ENCODE measurements at places on chromosomes 13 and 19. TPM values are rescaled to one million over a fixed set of nuclear protein-coding genes. Genes with fewer than 3 reads are reported as not detected.

- H3K27me3 ChIP-seq = no peaks in the 10 kb centered on the region
- no peak overlapping the region for H3K27ac ChIP-seq
- H3K4me3 ChIP-seq = 0 out of 3 replicates have a peak overlapping the region, but pooled peaks have one; percentile 31
These were observed 13.6 kb downstream of the CCDC97 start for GRCh38 chr19:41323430-41324125.

GRCh38 chr13:59360108-59360507 is 803.6 kb downstream of the DIAPH3 start:
- H3K4me1 ChIP-seq = no peaks in the 10 kb centered on the region
- H3K27ac ChIP-seq = no peak overlapping the region
- H3K4me3 ChIP-seq = no peak overlapping the region
- no peaks in the 10 kb centered on the region for H3K27me3 ChIP-seq
- no peak for DNase-seq
- H3K36me3 ChIP-seq = no peaks in the 10 kb centered on the region

DNA sequence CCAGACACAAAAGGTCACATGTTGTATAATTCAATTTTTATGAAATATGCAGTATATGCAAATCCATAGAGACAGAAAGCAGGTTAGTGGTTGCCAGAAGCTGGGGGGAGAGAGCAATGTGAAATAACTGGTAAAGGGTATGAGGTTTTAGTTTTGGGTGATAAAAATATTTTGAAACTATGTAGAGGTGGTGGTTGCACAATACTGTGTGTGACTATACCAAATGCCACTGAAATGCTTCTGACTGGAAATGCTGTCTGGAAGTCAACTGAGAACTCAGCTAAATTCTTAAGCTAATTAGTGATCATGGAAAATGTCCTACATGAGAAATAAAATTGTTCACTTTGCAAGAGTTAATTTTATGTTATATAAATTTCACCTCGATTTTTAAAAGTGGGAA is 65.3 kb upstream of the RXFP2 start:
- no peak for DNase-seq
- peaks cover 3% of the 10 kb centered on the region for H3K36me3 ChIP-seq
- no peaks in the 10 kb centered on the region for H3K4me1 ChIP-seq
- no peak overlapping the region for H3K27ac ChIP-seq
- no peak overlapping the region for H3K4me3 ChIP-seq
- no peaks in the 10 kb centered on the region for H3K27me3 ChIP-seq

GRCh38 chr19:46378268-46378667 is 31.4 kb downstream of the PPP5C start:
- no peak for DNase-seq
- no peak overlapping the region for H3K27ac ChIP-seq
- peaks cover 3% of the 10 kb centered on the region for H3K4me1 ChIP-seq

- no peak for DNase-seq
- H3K4me1 ChIP-seq = no peaks in the 10 kb centered on the region
- H3K36me3 ChIP-seq = no peaks in the 10 kb centered on the region
- no peak overlapping the region for H3K27ac ChIP-seq
- H3K27me3 ChIP-seq = no peaks in the 10 kb centered on the region
- H3K4me3 ChIP-seq = no peak overlapping the region
These were observed 13.6 kb downstream of the LCP1 start for GRCh38 chr13:46168341-46168740.

DNA sequence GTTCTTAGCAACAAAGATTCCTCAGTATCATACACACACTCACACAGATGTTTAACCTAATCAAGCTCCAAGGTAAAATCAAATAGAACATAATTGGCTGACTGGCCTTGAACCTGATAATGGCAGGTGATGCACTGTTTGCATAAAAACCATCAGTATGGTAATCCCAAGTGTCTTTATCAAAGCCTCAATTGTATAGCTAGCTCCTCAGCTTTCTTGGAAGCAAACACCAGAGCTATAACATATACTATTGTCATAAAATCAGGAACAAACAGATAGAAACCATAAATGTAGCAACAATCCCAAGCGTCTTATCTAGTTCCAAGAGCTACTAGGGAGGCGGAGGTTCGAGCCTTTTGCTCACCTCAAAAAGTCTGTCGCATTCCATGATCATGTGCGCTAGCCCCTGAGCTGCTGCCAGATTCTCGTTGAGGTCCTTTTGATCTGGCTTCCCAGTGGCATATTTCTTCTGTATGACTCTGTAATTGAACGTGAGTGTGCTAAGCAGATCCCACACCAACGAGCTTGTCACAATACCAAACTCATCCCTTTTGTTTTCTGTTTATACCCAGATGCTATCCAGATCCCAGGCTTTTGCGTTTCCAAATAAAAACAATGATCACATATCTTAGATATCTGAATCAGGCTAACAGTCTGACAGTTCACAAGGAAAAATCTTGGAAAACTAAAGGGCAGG is 95.3 kb downstream of the KL start:
- H3K27ac ChIP-seq = no peak overlapping the region
- no peaks in the 10 kb centered on the region for H3K36me3 ChIP-seq
- H3K4me3 ChIP-seq = no peak overlapping the region
- no peak for DNase-seq

DNA sequence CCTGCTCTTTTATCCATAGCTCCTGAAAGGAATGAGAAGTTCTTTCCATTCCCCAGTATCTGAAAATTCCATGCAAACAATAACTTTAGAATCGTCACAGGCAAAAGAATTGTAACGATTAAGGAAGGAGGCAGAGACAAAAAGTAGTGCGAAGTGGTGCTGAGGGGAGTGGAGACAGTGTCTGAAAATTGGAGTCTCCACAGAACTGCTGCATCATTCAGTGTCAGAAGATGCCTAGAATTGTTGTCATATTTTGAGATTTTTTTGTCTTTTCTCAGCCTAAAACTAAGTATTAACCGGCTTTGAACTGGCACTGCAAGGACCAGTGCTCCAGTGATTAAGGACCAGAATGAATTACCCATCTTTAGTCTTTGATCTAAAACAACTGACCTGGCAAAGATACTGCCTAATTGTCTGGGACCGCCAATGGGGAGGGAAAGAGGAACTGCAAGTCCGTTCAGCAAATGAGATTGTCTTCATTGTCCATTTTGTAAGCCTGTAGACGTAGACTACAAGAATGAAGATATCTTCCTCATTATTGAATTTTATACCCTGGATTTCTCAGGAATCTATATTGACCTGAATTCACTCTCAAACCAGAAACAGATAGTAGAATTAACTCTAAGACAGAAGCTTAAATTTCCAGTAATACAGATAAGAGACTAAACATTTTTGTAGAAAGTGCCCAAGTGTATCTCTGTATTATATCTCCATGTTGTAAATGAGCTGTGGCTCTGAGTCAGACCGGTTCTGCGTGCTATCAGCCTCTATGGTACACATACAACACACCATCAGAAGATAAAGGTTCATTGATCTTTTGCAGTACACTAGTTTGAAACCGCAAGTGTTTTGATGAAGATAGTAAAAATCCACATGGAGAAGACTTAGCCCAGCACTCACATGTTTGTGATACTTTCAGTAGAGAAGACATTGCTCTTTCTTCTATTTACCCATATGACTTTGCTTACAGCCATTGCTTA is 293.2 kb downstream of the EFNB2 start:
- H3K27me3 ChIP-seq = no peaks in the 10 kb centered on the region
- H3K4me3 ChIP-seq = no peak overlapping the region
- no peak overlapping the region for H3K27ac ChIP-seq
- peaks cover 2% of the 10 kb centered on the region for H3K4me1 ChIP-seq

GRCh38 chr13:112532837-112533745 is 54.9 kb downstream of the TUBGCP3 start:
- no peak overlapping the region for H3K4me3 ChIP-seq
- no peak for DNase-seq
- no peak overlapping the region for H3K27ac ChIP-seq
- no peaks in the 10 kb centered on the region for H3K36me3 ChIP-seq

DNA sequence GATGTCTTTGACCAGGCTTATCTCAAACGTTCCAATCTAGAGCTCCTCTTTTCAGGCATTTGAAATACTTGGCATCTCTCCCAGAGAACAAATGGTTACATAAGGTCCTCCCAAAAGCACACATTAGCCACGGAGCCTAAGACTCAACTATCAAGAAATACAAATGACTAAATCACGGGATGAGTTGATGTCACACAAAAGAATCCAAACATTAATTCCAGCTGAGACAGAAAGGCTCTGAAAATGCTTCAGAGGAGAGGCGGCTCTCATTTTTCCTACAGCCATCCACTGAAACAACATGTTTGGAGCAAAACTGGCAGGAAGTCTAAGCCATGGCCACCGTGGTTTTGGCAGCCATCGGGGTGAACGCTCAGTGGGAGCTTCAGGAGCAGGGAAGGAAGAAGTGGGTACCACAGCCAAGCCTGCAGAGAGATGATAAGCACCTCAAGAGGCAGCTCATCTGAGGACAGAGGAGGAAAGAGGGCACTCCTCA is 122.5 kb downstream of the STK24 start:
- no peak overlapping the region for H3K27ac ChIP-seq
- peaks cover 70% of the 10 kb centered on the region for H3K36me3 ChIP-seq
- DNase-seq = no peak
- peaks cover 5% of the 10 kb centered on the region for H3K4me1 ChIP-seq
- no peak overlapping the region for H3K4me3 ChIP-seq

- no peak overlapping the region for H3K27ac ChIP-seq
- 0 out of 2 replicates have a peak, but pooled peaks cover 2% of the 10 kb centered on the region for H3K4me1 ChIP-seq
These were observed 545.2 kb downstream of the IRS2 start for GRCh38 chr13:109241160-109241559.

DNA sequence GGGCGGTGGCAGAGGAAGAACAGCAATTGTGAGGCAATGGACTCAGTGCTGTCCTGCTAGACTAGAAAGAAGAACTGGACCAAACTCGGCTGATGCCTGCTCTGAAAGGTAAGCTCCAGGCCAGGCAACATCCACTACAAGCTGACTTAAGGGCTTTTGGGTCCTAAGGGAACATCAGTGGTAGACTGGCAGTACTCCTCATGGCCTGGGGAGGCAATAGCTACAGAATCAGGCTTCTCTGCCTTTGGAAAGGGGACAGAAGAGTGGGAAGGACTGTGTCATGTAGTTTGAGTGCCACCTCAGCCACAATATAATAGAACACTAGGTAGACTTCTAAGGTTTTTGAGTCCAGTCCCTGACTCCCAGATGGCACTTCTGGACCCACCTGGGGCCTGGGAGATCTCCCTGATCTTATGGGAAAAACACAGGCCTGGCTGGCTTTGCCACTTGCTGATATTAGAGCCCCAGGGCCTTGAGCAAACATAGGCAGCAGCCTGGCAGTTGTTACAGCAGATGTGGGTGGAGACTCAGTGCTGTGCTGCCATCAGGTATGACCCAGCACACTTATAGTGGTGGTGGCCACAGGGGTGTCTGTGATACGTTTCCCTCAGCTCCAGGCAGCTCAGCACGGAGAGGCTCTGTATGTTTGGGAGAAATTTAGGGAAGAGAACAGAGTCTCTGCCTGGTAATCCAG is 9.2 kb upstream of the CLC start:
- no peaks in the 10 kb centered on the region for H3K27me3 ChIP-seq
- no peaks in the 10 kb centered on the region for H3K4me1 ChIP-seq
- no peaks in the 10 kb centered on the region for H3K36me3 ChIP-seq
- no peak for DNase-seq
- H3K4me3 ChIP-seq = no peak overlapping the region
- no peak overlapping the region for H3K27ac ChIP-seq

- DNase-seq = no peak
- H3K36me3 ChIP-seq = no peaks in the 10 kb centered on the region
- H3K27ac ChIP-seq = no peak overlapping the region
- no peaks in the 10 kb centered on the region for H3K4me1 ChIP-seq
- no peak overlapping the region for H3K4me3 ChIP-seq
- no peaks in the 10 kb centered on the region for H3K27me3 ChIP-seq
These were observed 229.0 kb downstream of the KLF5 start for GRCh38 chr13:73287831-73288230.

DNA sequence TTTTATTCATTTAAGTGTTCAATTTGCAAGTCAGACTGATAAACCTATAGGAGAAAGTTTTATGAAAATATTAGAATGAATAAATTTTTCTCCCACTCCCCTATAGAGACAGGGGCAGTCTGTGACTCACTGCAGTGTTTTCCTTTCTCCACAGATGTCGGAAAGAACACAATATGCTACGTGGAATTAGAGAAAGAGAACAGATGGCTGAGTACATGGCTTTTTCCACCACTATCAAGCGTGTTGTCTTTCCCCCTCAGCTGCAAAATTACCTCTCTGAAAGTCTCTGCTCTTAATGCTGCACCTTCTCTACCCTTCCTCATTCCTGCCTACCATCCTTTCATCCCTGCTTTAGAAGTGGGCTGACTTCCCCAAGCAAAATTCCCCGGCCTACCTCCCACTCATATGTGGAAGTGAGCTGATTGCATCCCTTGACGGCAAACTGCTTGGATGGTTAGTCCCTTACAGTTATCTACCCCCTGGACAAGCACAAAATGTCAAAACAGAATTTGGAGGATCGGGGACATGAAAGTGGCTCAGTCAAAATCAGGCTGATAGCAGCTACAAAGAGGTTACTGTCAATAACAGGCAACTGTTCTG is 30.0 kb downstream of the FLT1 start:
- H3K4me1 ChIP-seq = peaks cover 5% of the 10 kb centered on the region
- DNase-seq = no peak
- peaks cover 81% of the 10 kb centered on the region for H3K36me3 ChIP-seq
- H3K27ac ChIP-seq = no peak overlapping the region
- H3K27me3 ChIP-seq = no peaks in the 10 kb centered on the region

GRCh38 chr13:40169476-40169875 is 497.0 kb downstream of the FOXO1 start:
- H3K36me3 ChIP-seq = no peaks in the 10 kb centered on the region
- no peaks in the 10 kb centered on the region for H3K27me3 ChIP-seq
- DNase-seq = no peak
- H3K4me3 ChIP-seq = no peak overlapping the region
- H3K4me1 ChIP-seq = no peaks in the 10 kb centered on the region

GRCh38 chr13:78317030-78317429 is 286.3 kb downstream of the POU4F1 start:
- no peak overlapping the region for H3K4me3 ChIP-seq
- no peak for DNase-seq
- no peaks in the 10 kb centered on the region for H3K27me3 ChIP-seq

GRCh38 chr19:16012552-16012951 is 63.7 kb upstream of the TPM4 start:
- H3K4me3 ChIP-seq = no peak overlapping the region
- H3K4me1 ChIP-seq = no peaks in the 10 kb centered on the region
- no peak overlapping the region for H3K27ac ChIP-seq
- H3K36me3 ChIP-seq = no peaks in the 10 kb centered on the region
- no peaks in the 10 kb centered on the region for H3K27me3 ChIP-seq

HIF3A gene
- total RNA-seq = 31.5 TPM

C19orf18 gene
- 0.33 TPM for total RNA-seq

ZNF99 gene
- not detected for total RNA-seq

FFAR1 gene
- total RNA-seq = not detected

MAST1 gene
- 11.8 TPM for total RNA-seq

LMO7 gene
- 20.4 TPM for total RNA-seq

LIM2 gene
- not detected for total RNA-seq

TRIP10 gene
- total RNA-seq = 56.4 TPM

BCKDHA gene
- 21.1 TPM for total RNA-seq

ZNF534 gene
- not detected for total RNA-seq

MEDAG gene
- total RNA-seq = 0.88 TPM

SIX5 gene
- total RNA-seq = 41.6 TPM

ACER1 gene
- not detected for total RNA-seq

ZNF675 gene
- 31.5 TPM for total RNA-seq

KLK8 gene
- total RNA-seq = 2.9 TPM

ERFL gene
- total RNA-seq = 0.22 TPM

TTYH1 gene
- total RNA-seq = 43.1 TPM

All from H9 (cell line).